ENCODE measurements at places on chromosomes 2 and 18.

DNA sequence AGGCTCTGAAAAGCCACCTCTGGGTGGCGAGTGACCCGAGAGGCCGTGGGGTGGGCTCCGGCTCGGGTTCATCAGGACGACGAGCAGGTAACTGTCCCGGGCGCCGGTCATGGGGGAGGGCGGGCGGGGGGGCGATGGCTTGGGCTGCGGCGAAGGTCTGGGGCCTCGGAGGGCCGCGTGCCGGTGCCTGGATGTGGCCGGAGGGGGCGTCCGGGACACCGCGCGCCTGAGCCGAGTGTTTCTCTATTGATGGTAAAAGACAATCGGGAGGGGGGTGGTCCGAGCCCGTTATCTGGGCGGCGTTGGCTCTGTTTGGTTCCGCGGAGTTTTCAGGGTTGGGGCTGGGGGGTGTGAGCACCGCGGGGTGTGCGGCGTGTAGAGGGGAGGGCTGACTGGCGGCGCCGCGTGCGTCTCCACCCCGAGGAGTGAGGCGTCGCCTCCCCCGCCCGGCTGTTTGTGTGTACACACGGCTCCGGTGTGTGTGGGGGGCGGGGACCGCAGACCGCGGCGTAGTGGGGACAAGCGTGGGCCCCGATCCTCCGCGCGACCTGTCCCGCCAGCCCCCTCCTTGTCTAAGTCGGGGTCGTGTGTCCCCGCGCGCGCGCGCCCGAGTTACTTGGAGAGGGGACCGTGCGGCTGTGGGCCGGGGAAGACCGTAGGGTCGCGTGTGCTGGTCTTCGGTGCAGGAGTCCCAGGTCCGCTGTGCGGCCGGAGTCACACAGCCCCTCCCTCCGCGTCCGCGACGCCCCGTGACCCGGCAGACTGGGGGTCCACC is 1.6 kb downstream of the CTIF start:
- peak; percentile 84 for DNase-seq

DNA sequence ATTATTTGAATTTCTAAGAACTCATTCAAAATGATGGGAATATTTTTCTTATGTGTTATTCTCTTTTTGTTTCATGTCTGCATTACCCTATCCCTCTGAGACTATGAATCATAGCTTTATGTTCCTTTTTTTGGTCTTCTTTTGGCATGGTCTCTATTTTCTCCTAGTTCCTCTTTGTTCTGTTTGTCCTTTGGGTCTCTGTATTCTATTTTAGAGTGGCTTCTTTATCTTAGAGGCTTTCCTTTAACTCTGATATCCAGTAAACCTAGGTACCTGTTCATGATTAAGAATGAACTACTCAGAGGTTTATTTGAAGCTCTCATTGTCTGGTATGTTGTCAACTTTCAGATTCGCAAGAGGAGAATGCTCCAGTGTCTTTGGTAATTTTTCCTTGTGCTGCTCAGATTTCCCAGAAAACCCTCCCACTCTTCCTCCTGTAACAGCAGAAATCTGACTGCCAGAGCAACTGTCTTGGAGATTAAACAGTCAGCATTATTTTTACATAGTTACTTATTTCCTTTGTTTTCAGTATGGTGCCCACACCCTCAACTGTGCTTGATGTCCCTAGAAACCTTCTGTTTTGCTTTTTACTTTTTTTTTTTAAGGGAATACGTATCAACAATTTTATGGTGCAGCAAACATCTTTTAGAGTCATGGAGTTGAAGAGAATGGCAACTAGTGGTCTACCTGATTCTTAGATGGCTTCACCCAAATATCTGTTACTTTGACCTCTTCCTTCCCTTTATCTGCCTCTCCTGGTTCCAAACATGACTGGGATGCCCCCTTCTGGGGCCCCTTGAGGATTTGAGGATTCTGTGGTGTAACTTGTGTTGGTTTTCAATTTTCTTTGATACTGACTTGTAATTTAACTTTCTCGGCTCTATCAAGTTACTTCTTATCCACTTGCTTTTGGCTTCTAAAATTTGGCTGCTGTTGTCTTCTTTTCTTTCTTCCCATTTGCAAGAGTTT is 92.0 kb downstream of the DPP10 start:
- no peak for DNase-seq

- DNase-seq = no peak
These were observed 458.4 kb downstream of the TMX3 start for GRCh38 chr18:68256418-68257067.

DNA sequence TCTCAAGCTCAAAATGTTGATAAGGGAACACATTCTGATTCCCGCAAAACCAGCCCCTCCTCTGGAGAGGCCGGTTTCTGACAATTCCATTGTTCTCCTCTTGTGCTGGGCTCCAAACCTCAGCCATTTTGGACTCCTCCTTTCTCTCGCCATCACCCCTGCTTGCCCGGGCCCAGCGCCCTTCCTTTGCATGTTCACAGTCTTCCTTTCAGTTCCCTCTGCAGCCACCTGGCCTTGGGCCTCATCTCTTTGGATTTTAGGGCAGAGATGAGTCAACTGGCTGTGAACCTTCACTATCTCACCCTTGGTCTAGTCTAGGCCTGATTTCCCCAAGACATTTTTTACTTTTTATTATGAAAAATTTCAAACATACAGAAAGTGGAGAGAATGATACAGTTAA is 155.9 kb upstream of the MAP3K20 start:
- no peak for DNase-seq

GRCh38 chr2:196335221-196335634 is 163.8 kb upstream of the STK17B start:
- DNase-seq = no peak

DNA sequence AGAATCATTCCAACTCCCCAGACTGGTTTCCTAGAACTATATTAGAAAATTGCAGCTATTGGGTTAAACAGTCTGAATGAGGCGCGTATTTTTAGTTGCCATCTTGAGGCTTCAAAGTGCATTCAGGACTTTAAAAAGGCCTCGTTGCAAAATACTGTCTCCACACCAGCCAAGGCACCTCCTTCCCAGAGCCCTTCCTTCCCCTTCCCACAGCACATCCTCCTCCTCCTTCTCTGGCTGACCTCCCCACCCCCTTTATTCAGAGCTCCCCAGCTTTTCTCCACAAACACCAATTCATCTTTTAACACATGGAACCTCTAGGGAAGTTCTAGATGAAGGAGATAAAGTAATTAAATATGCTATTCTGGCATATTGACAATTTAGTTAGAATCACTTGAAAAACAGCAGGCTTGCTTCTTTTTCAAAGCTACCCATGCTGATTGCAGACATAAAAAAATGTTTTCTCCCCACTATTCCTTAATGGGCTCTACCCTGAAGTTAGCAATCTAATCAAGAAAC is 90.3 kb downstream of the RTP5 start:
- no peak for DNase-seq

GRCh38 chr18:7322817-7323485 is 92.1 kb downstream of the LRRC30 start:
- DNase-seq = peak; percentile 18

GRCh38 chr18:22964116-22964515 is 31.0 kb downstream of the RBBP8 start:
- no peak for DNase-seq

DNA sequence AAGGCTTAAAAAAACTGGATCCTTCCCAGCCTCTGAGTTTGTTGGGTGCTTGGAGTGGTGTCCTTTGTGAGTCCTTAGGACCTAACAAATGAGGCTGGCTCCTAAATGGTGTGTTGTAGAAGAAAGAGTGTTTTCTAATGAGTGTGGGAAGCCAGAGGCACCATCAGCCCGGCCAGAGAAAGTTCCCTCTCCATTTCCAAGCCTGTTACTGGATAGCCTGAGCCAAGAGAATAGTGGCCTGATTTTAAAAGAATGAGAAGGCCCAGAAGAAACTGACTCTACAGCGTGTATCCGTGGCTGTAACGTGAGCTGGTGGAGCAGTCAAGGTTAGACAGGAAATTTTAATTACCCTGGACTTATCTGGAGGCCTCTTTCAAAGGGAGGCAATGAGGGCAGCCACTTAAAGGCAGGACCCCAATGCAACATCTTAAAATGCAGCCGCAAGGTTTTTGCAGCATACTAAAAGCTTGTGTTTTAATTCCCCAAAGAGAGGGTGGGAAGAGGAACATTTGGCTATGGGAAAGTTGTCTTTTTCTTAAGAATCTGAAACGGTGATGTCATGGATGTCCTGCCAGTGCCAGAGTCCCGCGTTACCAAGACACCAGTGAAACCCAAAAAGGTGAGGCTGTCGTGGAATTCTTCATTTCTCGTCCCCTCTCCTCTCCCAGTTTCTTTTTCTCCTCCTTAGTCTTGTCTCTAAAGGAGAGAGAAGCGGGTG is 4.6 kb downstream of the EFHD1 start:
- DNase-seq = no peak
